ENCODE measurements at places on chromosomes 3 and 15.
A peak's percentile ranks its signal among the peaks of the same experiment; 100 is the strongest.

DNA sequence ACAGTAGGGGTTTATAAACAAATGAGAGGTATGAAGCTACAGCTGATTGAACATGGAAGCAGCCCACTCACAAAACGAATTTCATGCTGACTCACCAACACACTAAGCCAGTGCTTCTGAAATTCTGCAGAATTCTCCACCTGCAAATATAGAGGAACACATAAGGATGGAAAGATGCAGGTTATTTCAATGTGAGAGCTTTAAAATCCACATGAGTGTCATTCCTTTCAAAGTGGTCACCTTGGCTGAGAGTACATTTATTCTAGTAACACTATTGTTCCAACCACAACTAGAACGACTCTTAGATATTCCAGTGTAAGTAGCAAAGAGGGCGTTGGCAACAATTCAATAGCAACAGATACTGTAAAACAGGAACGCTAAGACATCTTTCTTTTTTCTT lies 189.9 kb upstream of the TSC22D2 start:
- DNase-seq = no peak

GRCh38 chr15:54960266-54960665 lies 236.5 kb downstream of the RSL24D1 start:
- DNase-seq = no peak

GRCh38 chr15:80404761-80405553 lies 775 bp downstream of the ARNT2 start:
- no peak for DNase-seq

- no peak for DNase-seq
Measured at GRCh38 chr3:179972881-179973423, 63.8 kb downstream of the PEX5L start.

GRCh38 chr3:160369784-160370183 lies 29.2 kb downstream of the IFT80 start:
- DNase-seq = no peak

DNA sequence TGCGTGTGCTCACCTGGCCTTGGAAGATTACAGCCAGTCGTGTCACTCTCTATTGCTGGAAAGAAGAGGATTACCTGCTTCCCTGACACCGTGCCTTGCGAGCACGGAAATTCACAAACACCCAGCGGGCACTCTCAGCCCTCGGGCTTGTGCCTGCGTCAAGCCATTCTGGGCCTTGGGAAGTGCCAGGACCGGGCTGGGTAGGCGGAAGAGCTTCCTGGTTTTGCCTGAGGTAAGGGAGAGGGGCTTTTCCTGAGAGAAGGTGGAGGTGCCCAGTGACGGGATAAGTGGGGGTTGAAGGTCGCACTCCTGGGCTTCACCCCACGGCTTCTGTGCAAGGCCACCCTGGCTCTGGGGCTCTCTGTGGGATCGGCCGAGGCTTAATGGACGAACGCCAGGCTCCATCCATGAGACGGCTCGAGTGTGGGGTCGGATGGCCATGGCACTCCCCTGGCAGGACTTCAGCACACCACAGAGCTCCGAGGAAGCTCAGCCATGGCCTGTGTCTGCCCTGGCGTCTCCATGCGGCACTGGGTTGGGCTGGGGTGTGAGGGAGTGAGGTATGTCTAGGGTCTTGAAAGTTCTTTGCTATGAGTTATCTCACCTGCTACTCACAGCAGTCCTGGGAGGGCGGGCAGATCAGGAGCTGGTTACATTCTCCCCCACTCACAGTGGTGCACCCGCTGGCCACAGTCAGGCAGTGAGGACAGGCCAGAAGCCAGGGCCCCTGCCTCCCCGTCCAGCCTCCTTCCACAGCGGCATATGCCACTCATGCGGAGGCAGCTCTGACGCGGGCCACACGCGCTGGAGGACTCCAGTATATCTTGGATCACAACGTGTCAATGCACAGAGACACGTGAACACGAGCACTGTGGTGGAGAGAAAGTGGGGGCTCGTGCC lies 209.0 kb downstream of the XXYLT1 start:
- DNase-seq = no peak

DNA sequence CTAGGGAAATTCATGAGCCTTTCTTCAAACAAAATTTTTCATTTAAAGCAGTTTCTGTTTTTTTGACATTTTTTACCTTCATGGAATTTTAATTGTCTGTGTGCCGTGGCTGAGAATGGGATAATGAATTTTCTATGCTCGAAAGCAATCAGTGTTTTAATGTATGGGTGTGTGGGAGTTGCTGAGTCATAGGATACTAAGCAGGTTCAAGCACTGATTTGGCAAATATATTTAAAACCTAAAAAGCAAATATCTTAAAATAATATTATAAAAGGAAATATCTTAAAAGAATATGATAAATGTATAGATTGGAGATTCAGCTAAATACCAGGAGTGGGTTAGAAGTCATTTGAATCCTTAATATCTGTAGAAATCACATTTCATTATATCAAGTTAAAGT lies 173.6 kb upstream of the LRRFIP2 start:
- DNase-seq = no peak

DNA sequence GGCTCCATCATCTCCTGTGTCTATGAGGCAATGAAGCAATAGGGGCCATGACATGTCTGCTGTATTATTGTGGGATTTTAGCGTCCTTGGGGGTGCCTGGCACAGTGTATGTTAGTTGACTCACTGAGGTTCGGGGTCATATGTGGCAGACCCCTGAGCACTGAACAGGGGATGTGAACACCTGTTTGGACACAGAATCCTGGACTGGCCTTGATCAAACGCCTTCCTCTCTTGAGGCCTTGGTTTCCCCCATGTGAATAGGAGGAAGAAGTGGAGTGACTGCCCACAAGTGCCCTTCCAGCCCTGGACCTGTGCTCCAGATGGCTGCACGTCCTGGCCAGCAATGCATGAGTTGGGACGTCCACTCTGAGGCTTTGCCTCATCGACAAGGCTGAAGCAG lies 84.2 kb downstream of the HMG20A start:
- no peak for DNase-seq

DNA sequence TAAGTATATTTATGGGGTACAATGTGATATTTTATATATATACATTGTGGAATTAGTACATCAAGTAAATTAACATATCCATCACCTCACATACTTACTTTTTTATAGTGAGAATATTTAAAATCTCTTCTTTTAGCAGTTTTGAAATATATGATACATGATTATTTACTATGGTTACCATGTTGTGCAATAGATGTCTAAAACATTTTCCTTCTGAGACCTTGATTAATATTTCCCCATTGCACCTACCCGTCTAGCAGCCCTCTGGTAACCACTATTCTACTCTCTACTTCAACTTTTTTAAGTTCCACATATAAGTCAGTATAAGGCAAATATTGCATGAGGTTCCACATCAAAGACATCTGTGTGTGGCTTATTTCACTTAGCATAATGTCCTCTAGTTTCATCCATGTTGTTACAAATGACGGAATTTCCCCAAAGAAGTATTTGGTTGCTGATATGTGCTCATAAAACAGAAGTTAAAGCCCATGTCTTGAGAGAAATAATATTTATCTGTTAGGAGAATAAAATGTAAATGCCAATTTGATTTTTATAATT lies 29.6 kb upstream of the NFKBIZ start:
- DNase-seq = peak; percentile 43

DNA sequence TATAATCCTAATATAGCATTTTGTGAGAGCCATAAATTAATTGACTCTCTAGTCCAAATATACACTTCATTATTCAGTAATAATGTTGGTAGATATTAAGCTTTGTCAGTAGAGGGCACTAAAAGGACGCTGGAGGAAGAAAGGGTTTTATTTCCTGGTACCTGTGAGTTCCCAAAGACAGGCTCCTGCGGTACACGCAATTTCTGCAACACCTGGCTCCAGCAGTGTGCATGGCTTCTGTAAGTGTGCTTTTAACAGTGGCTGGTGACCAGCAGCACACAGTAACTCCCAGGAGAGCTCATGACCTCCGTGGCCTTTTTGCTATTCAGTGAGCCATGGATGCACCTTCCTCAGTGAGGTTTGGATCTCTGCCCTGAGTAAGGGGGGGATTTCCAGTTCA lies 338.3 kb upstream of the ZNF385D start:
- no peak for DNase-seq

GRCh38 chr3:2133146-2133545 lies 34.5 kb downstream of the CNTN4 start:
- no peak for DNase-seq

GRCh38 chr3:15623535-15624440 lies 22.2 kb downstream of the BTD start:
- DNase-seq = no peak

DNA sequence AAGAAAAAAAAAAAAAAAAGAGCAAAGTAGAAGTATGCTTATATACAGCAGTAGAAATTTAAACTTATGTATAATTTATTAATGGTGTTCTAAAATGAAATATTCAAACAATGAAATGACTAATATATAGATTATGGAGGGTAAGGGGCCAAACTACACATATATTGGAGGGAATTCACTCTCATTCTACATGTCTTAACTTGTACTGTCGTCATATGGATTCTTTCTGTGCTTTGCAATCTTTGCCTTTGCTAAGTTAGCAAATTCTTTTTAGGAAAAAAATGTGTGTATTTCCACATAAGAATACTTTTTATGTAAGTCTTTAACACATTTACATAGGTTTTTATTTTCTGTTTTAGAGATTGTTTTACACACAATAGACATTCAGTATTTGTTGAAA lies 118.9 kb upstream of the MBNL1 start:
- no peak for DNase-seq

DNA sequence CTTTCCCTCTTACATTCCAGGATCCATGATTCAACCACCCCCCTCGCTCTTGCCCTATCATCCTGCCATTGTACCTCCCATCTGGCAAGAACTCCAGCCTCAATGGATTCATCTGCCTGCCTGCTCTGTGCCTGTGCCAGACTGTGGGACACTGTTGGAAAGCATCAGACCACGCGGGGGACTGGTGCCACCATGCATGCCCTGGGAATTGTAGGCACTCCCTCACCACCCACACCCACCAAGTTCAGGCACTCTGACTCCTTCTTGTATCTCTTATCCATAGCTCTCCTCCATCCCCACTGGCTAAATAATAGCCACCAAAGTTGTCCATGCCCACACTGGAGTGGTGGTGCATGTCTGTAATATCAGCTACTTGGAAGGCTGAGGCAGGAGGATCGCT lies 143.8 kb downstream of the TPRA1 start:
- DNase-seq = no peak

Measured in CD4-positive, alpha-beta T cell (primary cell).